Natural killer cell (primary cell): ENCODE measurements at places on chromosomes 1 and 21. TPM values are rescaled to one million over a fixed set of nuclear protein-coding genes. Genes with fewer than 3 reads are reported as not detected.

The C1orf115 gene
- 1.3 TPM for total RNA-seq

GRCh38 chr1:5724847-5725246 lies 267.4 kb downstream of the NPHP4 start:
- DNase-seq: no peak

GRCh38 chr1:200540281-200540680 lies 80.3 kb downstream of the KIF14 start:
- DNase-seq: no peak

GRCh38 chr1:98321191-98321590 lies 340.3 kb upstream of the SNX7 start:
- DNase-seq: no peak

The TFF3 gene
- total RNA-seq: not detected

GRCh38 chr1:64269558-64269884 lies 66.1 kb downstream of the UBE2U start:
- no peak for DNase-seq

- DNase-seq: peak; percentile 95
Measured at GRCh38 chr1:38559446-38560165, 300.0 kb downstream of the RRAGC start.

GRCh38 chr1:194517567-194517966 lies 1331.2 kb upstream of the B3GALT2 start:
- no peak for DNase-seq

The ASCL5 gene
- not detected for total RNA-seq

The NR5A2 gene
- total RNA-seq: not detected

GRCh38 chr1:18684303-18684702 lies 53.7 kb downstream of the PAX7 start:
- DNase-seq: no peak

- no peak for DNase-seq
Measured at GRCh38 chr21:44820851-44821250, 3.0 kb upstream of the SUMO3 start.

- DNase-seq: no peak
Measured at GRCh38 chr1:6779089-6779805, 6.0 kb upstream of the CAMTA1 start.

DNA sequence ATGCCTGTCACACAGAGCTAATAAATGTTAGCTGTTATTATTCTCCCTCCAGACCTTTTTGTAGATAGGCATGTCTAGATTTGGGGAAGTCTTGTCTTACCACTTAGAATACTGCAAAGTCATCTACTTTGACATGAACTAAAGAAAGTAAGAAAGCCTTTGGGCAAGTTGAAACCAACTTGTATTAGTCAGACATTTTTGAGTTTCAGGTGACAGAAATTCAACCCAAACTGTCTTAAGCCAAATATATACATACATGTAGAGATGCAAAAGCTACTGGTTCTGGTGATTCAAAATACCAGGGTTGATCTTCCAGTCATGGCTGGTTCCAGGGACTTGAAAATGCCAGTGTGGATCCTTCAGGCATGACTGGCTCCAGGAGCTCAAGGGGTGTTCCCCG lies 276.8 kb upstream of the TMEM51 start:
- no peak for DNase-seq

DNA sequence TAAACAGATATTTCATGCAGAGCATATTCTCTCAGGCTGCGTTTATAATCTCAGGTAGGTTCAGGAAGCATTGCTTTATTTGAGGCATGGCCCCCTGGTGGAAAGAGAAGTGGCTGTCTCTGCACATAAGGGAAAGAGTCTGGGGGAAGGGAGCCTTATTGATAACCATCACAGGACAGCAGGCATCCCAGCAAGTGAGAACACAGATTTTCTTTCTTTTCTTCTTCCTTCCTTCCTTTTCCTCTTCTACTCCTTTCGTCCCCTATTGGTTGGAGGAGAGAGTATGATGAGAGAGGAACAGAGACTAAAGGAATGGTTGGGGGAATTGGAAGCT lies 21.9 kb downstream of the TSNAX start:
- no peak for DNase-seq

DNA sequence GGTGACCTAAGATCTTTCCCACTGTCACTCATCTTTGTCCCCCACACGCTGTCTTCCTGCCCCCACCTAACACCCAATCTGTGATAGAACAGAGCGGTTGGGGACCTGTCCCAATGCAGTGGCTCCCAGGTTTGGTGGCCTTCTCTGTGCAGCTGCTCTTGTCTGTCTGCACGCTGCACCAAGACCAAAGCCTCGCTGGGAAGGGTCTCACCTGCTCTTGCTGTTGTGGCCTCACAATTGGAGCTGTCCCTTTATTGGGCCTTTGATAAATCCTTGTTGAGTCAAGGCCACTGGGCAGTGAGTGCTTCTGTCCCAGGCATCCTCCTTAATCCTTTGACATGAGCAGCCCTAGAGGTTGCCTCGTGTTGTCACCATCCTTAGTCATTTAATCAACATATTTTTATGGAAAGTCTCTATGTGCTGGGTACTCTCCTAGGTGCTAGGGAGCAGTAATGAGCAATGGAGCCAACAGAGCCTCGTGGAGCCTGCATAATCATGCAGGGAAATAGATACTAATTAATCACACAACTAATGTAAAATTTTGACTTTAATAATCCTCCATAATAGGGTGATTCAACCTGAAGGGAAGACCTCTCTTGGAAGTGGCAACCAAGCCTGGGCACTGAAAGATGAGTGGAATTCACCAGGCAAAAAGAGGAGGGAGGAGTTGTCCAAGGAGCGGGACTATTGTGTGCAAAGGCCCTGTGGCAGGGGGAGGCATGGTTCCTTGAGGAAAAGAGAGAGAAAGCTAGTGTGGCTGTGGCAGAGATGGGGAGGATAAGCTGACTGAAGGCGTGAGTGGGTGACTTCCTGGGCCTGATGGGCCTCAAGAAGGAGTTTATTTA lies 57.6 kb downstream of the MAN1C1 start:
- no peak for DNase-seq

DNA sequence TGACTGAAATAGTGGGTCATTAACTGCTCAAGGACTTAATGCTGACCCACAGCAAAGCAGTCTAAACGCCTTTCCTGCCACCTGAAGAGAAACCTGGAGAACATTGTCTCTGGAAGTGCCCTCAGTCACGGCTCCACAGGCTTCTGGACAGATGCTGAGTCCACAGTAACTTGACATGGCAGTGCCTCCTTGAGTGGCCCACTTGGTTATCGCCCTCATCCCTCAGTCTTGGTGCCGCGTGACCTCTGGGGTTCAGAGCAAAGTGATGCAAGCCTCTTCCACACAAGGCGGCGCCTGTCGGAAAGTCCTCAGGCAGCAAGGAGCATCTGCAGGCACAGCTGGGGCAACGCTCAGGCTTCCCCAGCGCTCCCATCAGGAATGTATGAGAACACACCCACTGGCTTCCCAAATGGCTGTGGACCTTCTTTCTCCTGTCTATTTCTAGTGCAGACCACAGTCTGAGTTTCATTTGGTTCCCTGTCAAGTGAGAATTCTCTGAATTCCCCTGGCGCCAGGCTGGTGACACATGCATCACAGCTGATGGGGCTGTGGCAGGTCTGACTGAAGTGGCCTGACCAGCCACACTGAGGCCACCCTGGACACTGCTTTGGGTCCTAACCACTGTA lies 13.0 kb upstream of the ANGPTL7 start:
- no peak for DNase-seq

The GLMN gene
- total RNA-seq: 19.9 TPM

DNA sequence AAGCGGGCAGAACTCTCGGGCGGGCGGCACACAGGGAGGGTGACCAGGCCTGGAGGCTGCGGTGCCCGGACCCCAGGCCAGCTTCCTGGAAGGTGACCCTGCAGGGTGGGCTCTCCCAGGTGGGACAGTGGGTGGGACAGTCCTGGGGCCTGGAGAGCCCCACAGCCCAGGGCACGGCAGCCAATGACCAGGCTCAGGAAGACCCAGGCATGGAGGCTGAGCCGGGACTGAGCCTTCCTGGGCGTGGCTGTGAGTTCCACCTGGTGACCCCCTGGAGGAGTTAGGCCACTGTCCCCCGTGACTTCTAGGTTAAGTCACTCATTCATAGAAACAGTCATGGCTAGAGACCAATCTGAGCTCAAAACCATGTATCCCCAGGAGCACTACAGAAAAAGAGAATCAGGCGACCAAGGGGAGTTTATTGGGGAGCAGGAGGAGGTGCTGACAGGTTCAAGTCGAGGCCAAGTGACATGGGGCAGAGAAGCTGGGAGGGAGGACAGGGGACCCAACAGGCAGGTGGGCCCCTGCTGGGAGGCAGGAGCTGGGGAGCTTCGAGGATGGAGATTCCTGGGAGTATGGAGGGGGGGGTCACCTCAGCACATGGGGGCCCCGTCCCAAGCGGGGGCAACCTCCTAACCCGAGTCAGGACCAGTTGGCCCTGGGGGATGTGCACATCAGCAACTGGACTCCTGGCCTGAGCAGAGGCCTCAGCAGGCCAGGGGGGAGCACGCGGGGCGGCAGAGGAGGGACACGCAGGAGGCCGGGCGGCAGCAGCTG lies 1.2 kb downstream of the KRTAP10-5 start:
- no peak for DNase-seq
